ENCODE measurements at places on chromosomes 6 and 20.

GRCh38 chr20:3890999-3891929, 2.1 kb downstream of the PANK2 start:
- DNase-seq, result no peak

DNA sequence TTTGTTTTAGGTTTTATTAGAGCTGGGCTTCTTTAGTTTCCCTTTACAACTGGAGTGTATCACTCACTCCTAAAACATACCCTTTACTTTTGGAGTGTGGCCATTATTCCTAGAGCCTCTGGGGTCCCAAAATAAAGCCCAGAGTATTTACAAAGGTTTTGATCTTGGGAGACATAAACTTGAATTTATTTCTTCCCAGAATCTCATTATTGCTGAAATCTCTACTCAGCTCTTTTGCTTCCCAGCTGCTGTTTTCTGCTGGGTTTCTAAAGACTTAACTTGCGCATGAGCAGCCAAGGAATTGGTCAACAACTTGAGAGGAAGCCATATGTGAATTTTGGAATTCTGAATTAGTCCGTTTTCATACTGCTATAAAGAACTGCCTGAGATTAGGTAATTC, 94.5 kb upstream of the NRSN1 start:
- DNase-seq, result no peak

- no peak for DNase-seq
Observed at GRCh38 chr20:38278763-38279162, 18.2 kb upstream of the KIAA1755 start.

DNA sequence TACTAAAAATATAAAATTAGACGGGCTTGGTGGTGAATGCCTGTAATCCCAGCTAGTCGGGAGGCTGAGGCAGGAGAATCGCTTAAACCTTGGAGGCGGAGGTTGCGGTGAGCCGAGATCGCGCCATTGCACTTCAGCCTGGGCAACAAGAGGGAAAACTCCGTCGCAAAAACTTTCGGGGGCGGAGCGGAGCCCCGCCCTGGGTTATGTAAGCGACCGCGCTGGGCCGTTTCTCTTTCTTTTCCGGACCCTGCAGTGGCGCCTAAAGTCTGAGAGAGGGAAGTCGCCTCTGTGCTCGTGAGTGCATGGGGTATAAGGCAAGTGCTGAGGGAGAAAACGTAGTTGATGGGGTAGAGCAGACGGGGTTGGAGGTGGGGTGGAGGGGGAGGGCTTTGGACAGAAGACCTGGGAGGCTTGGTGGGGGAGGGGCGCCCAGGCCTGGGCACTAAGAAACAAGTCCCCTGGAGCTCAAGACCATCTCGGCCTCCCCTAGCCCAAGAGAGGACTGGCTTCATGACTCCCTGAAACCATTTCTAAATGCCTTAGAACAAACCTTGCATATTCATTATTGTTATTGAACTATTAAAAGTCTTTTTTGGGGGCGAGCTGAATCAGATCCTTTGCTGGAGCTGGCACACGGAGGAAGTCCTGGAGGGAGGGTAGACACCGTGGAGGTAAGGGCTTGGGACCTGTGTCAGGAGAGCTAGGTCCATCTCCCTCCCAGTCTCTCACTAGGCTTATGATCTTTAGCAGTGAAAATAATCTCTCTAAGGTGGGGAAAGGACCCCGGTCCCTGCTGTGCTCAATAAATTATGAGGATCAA, 2.7 kb upstream of the MICA start:
- peak; percentile 69 for DNase-seq

- DNase-seq, result no peak
Observed at GRCh38 chr6:30570263-30570662, 979 bp upstream of the ABCF1 start.

GRCh38 chr20:47353692-47354463, 2.6 kb downstream of the ZMYND8 start:
- DNase-seq, result no peak

DNA sequence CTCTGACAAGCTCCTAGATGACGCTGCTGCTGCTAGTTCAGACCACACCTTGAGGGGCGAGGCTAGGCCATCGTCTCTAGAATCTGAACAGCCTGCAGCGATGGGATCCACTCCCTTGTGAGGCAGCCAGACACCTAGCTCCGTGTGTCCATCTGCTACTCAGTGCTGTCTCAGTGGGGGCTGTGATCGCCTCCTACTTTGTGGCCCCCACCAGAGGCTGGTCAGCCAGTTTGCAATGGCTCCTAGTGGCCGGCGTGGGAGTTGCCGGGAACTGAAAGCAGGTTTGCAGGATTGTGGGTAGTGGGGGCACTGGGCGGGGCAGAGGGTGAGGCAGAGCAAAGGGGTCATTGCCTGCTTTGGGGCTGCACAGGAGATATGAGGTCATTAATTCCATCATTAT, 2.8 kb downstream of the CCN5 start:
- DNase-seq, result no peak

- DNase-seq, result no peak
Observed at GRCh38 chr6:90947184-90948064, 360.6 kb upstream of the MAP3K7 start.

GRCh38 chr20:63740070-63740626, 572 bp downstream of the SLC2A4RG start:
- peak; percentile 52 for DNase-seq
